ENCODE measurements at places on chromosomes 2 and 18.

DNA sequence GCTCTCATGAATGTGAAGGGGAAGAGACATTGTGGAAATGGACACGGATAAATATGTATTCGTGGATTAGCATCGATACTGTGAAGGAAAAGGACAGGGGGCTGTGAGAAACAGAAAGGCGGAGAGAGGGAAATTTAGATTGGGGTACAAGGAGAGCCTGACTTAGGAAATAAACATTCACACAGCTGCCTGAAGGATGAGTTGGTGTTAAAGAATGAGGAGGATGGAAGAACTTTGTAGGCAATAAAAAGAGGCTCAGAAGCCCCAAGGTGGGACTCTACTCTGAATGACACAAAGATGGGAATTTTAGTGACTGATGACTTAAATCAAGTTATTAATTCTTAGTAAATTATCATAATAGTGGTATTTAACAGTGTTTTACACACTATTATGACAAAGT is 10.1 kb downstream of the MYO1B start:
- no peak for DNase-seq

DNA sequence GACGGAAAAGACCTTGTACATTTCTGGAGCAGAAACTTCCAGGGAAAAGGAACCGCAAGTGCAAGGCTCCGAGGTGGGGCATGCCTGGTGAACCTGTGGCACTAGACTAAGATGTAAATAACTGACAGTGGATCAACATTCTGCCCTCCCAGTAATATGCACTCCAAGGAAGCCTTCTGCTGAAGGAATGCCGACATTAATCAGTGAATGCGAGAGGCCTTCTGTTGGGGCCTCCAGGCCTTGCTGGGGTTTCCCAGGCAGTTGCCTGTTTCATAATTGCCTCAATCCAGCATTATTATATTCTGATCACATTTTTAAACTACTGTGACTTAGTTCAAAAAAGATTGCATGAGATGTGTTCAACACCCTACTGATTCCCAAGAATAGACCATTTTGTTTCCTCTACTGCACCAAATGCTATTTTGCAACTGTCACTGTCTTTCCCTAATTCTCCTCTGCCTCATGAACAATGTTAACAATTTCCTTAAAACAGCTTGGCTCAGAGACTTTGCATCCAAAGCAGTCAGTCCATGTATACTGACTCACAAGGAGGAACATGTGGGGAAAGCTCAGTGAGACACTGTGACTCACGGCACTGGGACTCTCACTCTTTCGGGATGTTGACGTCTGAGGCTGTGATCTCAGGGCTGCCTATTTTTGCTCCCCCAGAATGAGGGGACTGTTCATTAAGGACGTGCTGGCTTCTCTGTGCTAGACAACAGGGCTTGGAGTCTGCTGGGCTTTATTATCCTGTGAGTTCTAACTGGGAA is 10.5 kb upstream of the DSG2 start:
- no peak for DNase-seq

- DNase-seq, result no peak
Measured at GRCh38 chr2:105643405-105644173, 101.1 kb upstream of the NCK2 start.

GRCh38 chr2:11719230-11719977 is 27.0 kb upstream of the LPIN1 start:
- DNase-seq, result no peak

DNA sequence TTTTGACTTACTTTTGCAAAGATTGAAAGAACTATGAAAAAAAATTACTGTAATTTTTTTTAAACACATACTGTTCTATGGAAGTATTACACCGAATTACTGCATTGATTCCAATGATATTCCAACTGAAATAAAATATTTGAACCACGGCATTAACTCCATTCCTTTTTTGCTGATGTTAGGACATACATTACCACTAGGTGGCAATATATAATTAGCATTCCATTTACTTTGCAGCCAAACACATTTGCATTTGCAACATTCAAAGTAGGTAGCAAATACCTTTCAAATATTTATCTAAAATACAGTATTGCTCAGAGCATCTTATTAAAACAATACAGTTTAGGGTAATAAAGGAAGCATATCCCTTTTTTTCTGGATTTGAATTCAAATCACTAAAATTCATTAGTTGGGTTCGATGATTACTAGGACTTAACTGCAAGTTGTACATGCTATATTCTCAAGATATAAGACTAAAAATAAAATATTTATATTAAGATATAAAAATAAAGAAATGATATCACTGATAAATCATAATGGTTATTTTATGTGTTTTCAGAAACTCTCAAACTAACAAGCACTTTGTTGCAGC is 31.3 kb downstream of the LANCL1 start:
- peak; percentile 4 for DNase-seq

DNA sequence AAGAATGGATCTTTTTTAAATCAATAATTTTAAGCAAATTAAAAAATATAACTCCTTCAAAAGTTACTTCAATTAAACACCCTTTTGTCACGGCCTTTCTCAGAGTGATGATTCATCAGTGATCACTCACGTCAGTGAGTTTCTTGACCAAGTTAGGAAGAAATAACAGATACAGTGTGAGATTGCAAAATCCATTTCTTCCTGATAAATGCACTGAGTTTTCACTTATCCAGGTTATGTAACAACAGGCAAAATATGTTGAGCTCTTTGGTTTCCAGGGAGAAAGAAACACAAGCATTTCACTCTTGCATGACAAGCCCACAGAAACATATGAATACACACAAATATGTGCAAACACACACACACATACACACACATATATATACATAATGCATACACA is 195.9 kb upstream of the CYRIA start:
- no peak for DNase-seq

DNA sequence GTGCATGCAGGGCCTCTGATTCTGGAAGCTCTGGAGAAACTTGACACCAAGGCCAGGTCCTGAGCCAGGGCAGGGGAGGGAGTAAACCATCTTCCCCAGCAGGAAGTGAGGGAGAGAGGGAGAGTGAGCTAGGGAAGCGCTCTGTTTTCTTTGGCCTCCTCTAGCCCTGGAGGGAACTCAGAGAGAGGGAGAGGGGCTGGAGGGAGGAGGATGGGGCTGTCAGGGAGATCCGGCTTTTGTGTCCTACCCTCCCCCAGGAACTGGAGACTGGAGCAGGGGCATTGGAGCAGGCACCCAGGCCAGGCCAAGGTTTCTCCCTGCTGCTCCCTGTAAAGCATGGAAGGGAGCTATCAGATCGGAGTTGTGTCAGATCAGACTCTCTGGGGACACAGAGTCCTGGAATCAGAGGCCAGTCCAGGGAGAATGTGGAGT is 22.7 kb upstream of the PKDCC start:
- DNase-seq, result no peak

All from KG1 (cell line).